ENCODE measurements at places on chromosomes 2 and 18. TPM values are rescaled to one million over a fixed set of nuclear protein-coding genes. Genes with fewer than 3 reads are reported as not detected.

GRCh38 chr2:179044500-179044899 lies 5.4 kb downstream of the CCDC141 start:
- no peaks in the 10 kb centered on the region for H3K36me3 ChIP-seq
- no peak overlapping the region for H3K4me3 ChIP-seq
- no peaks in the 10 kb centered on the region for H3K27me3 ChIP-seq
- DNase-seq, result no peak
- no peak overlapping the region for H3K27ac ChIP-seq

The INO80D gene
- 30.0 TPM for total RNA-seq

DNA sequence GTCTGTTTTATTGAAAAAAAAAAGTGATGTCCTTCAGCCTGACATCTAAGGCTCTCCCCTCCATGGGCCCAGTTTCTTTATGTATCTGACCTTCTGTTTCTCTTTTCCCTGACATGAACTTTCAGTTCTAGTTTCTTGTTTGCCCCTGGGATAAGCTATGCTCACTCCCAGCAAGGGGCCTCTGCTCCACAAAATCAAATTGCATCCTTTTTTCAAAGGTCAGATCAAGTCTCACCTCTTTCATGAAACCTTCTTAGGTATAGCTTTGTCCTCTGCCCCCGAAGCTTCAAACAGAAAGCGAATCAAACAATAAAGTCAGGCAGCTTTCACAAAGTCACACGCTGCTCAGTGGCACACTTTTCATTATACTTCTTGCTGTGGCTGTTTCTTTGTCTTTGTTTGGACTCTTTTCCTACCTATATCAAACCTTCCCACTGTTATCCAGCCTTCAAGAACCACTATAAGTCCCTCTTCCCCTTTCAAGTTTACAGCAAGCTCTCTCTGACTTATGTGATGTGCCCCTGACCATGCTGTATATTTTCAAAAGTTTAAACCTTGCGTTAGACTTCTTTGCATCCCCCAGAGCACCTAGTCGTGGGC lies 23.3 kb downstream of the MAP3K19 start:
- no peaks in the 10 kb centered on the region for H3K36me3 ChIP-seq
- H3K4me1 ChIP-seq, result no peaks in the 10 kb centered on the region
- H3K27ac ChIP-seq, result no peak overlapping the region
- DNase-seq, result no peak

The PLCL1 gene
- 3.9 TPM for total RNA-seq

DNA sequence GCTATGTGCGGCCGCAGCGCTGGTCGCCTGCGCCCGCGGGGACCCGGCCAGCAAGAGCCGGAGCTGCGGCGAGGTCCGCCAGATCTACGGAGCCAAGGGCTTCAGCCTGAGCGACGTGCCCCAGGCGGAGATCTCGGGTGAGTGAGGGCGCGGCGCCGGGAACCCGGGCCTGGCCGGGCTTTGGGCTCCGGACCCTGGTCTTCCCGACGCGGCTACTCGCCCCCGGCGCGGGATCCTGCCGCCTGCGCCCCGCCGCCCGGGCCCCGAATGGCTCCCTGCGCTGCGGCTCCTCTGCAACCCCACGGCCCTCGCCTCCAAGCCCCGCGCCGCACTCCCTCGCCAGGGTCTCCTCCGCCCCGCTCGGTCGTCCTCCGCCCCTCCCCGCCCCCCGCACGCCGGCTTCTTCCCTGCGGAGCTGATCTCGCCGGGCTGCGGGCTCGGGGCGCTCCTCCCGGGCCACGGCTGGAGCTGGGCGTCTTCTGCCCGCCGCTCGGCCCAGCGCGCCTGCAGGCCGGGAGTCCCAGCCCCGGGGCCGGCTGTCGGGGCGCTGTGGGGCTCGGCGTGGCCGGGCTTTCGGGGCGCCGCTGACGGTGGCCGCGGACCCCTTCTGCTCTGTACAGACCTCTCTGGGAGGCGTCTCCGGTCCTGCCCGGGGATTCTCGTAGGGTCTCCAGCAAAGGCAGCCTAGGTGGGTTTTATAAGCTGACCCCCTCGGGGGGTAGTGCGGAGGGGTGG lies 652 bp downstream of the GPC1 start:
- peaks cover 34% of the 10 kb centered on the region for H3K4me1 ChIP-seq
- H3K27ac ChIP-seq, result peak overlapping the region; percentile 61
- no peaks in the 10 kb centered on the region for H3K36me3 ChIP-seq
- peak; percentile 82 for DNase-seq
- H3K4me3 ChIP-seq, result peak overlapping the region; percentile 63

DNA sequence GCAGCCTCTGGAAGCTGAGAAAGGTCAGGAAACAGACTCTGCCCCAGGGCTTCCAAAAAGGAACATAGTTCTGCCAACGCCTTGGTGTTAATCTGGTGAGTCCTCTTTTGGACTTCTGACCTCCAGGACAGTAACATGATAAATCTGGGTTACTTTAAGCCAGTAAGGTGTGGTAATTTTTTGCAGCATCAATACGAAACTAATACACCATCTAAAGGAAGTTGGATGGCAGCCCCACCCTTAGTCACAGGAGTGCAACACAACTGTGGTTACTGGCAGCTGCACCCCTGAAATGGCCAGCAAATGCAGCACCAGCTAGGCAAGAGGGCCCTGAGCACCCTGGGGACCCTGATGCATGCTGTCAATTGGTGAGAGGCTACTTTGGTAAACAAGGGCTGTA lies 25.8 kb downstream of the CREG2 start:
- H3K36me3 ChIP-seq, result no peaks in the 10 kb centered on the region
- H3K4me3 ChIP-seq, result no peak overlapping the region
- H3K27ac ChIP-seq, result no peak overlapping the region
- H3K4me1 ChIP-seq, result peaks cover 7% of the 10 kb centered on the region

- no peak for DNase-seq
- H3K4me1 ChIP-seq, result peaks cover 24% of the 10 kb centered on the region
- no peaks in the 10 kb centered on the region for H3K27me3 ChIP-seq
- no peaks in the 10 kb centered on the region for H3K36me3 ChIP-seq
- H3K4me3 ChIP-seq, result no peak overlapping the region
Measured at GRCh38 chr18:76558881-76559667, 64.0 kb upstream of the ZNF516 start.

The TCF4 gene
- total RNA-seq, result 155 TPM

DNA sequence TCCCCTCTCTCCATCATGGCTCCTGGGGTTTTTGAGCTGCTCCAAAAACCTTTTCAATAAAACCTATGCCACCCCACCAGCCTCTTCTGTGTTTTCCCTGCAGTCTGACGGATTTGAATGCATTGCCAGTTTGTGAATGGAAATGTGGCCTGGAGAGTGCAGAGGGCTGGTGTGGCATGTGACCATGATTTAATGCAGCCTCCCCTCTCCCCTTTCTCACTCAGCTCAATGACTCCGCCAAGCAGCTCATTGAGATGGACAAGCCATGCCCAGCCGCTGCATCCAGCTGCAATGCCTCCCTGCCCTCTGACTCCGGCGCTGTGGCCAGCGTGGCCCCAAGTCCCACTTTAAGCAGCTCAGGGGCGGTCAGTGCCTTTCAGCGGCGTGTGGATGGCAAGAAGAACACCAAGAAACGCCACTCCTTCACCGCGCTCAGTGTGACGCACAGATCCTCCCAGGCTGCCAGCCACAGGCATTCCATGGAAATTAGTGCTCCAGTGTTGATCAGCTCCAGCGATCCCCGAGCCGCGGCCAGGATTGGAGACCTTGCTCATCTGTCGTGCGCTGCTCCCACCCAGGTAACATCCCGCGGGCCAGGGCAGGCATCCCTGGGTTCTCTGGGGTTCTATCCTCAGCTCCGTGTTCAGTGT lies 215.3 kb downstream of the SEPTIN10 start:
- no peak overlapping the region for H3K4me3 ChIP-seq
- H3K36me3 ChIP-seq, result no peaks in the 10 kb centered on the region
- no peaks in the 10 kb centered on the region for H3K4me1 ChIP-seq
- H3K27ac ChIP-seq, result no peak overlapping the region

The NTSR2 gene
- total RNA-seq, result not detected

DNA sequence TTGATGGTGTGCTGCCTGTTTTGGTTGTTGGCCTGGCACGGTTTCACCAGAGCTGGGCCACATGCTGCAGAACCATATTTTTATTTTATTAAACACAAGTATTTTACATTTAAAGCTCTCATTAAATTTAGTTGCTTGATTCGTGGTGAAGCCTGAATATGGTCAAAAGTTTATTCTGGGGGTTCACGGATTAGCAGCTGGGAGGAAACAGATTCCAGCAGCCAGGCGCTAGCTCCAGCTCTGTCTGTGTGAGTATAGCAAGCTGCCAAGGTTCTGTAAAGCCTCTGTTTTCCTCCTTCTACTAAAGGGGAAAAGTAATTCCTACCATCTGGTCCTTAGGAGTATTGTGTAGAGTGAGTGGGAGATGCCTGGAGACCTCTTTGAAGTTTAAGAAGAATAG lies 22.5 kb downstream of the GATA6 start:
- no peaks in the 10 kb centered on the region for H3K36me3 ChIP-seq
- H3K4me1 ChIP-seq, result peaks cover 81% of the 10 kb centered on the region
- DNase-seq, result no peak
- no peaks in the 10 kb centered on the region for H3K27me3 ChIP-seq
- H3K4me3 ChIP-seq, result no peak overlapping the region

DNA sequence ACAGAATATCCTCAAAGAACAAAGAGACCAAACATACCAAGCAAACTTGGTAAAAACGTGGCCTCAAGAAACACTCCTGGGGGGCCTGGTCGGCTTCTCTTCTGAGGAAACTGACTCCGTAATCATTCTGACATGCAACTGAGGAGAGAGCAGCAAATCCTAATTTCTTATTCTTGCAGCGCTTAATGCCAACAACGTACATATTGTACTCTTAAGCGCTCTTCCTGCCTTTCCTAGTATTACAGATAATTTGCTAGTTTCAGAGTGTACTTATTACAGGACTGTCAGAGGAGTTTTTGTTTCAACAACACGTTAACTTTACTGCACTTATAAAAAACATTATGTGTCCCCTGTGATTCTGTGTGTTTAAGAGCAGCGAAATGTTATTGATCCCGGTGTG lies 64.9 kb downstream of the ZNF521 start:
- peaks cover 2% of the 10 kb centered on the region for H3K4me1 ChIP-seq
- H3K27ac ChIP-seq, result no peak overlapping the region
- no peaks in the 10 kb centered on the region for H3K27me3 ChIP-seq
- H3K36me3 ChIP-seq, result no peaks in the 10 kb centered on the region
- no peak overlapping the region for H3K4me3 ChIP-seq
- DNase-seq, result no peak

DNA sequence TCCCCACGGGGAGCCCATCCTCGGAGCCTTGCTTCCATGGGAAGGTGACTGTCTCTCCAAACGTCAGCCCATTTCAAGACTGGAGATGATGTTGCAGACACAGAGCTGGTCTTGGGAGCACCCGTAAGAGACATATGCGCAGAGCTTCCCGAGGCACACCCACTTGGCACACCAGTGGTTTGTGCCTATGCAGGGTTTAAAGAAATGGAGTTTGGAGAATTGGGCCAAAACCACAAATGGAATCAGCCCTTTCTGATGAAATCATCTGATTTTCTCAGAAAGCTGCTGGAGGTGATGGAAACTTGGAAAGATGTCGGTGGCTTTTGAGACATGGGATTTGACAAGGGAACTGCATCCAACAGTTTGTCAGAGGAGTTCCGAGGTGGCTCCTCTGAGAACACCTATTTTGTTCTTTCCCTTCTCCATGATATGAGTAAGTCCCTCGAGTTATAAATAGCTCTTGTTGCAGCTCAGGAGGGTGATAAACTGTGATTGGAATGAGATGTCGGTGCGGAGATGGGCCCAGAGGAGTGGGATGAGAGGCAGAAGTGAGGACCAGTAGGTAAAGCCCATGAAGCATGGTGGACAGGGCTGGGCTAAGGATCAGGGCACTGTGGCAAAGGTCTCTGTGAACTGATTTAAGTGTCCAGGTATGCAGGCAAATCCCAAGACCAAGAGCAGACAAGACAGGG lies 225.7 kb downstream of the ACKR3 start:
- H3K4me3 ChIP-seq, result no peak overlapping the region
- H3K36me3 ChIP-seq, result no peaks in the 10 kb centered on the region
- no peaks in the 10 kb centered on the region for H3K4me1 ChIP-seq
- H3K27me3 ChIP-seq, result peaks cover 19% of the 10 kb centered on the region
- no peak for DNase-seq
- no peak overlapping the region for H3K27ac ChIP-seq

The ABCB11 gene
- total RNA-seq, result 0.30 TPM

DNA sequence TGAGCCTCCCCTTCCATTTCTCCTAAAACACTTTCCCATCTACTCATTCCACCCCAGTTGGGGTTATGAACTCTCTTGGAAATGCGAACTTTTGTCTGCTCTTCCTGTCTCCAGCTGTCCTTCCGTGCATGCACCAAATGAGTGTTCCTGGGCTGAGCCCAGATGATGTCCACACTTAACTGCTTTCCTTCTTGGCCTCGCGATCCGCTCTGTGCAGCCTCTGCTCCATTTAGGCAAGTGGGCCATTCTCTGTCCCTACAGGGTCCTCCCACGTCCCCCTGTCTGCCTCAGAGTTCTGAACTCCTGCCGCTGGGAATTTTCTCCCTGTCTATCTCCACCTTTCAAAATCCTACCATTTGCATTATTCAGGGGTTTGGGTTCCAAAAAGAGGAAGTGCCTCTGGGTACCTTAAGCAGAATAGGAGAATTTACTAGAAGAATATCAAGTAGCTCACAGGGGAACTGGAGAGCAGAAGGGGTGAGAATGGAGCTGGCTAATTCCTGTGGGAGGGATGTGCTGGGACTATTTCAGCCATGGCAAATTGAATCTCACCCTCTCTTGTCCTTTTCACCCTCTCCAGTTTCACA lies 4.7 kb upstream of the NCK2 start:
- H3K36me3 ChIP-seq, result no peaks in the 10 kb centered on the region
- no peak overlapping the region for H3K4me3 ChIP-seq
- DNase-seq, result no peak

DNA sequence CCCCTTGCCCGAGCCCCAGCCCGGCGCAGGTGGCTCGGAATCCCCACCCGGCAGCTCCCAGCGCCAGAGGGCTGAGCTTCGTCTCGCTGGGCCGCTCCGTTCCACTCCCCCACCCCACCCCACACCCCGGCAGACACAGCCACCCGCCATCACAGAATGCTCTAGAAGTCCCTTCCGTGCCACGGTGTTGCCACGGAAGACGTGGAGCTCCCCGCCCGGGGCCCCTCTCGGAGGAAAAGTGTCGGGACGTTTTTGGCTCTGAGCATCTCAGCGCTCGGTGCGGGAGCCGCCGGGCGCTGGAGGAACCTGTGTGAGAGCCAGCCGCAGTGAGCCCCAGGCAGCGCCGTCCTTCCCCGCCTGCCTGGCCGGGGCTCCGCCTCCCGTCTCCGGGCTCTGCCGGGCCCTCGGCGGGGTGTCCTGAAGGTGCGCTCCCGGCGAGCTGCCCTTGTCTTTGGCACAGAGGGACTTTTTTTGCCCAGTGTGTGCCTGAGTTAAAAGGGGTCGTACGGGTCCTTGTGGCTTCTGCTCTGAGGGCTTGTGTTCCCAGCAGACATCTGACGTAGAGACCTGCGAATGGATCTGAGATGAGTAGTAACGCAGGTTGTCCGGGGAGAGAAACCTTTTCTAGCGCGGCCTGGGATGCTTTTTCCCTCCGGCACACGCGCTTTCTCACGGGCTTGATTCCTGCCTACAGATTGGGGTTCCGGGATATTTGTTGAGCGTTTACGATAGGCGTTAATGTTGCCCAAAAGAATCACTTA lies 1.8 kb downstream of the ZCCHC2 start:
- DNase-seq, result peak; percentile 95
- peak overlapping the region; percentile 67 for H3K4me3 ChIP-seq
- peak overlapping the region; percentile 99 for H3K27ac ChIP-seq
- H3K4me1 ChIP-seq, result peaks cover 55% of the 10 kb centered on the region

GRCh38 chr18:43392168-43392567 lies 114.9 kb upstream of the SYT4 start:
- no peaks in the 10 kb centered on the region for H3K4me1 ChIP-seq
- no peaks in the 10 kb centered on the region for H3K27me3 ChIP-seq
- DNase-seq, result no peak
- H3K4me3 ChIP-seq, result no peak overlapping the region

The LAMA3 gene
- total RNA-seq, result 4.9 TPM

GRCh38 chr2:58039170-58039611 lies 7.4 kb upstream of the VRK2 start:
- H3K27ac ChIP-seq, result peak overlapping the region; percentile 71
- peaks cover 13% of the 10 kb centered on the region for H3K4me1 ChIP-seq
- no peaks in the 10 kb centered on the region for H3K27me3 ChIP-seq
- H3K36me3 ChIP-seq, result no peaks in the 10 kb centered on the region
- DNase-seq, result no peak

The ANKRD30BL gene
- 0.60 TPM for total RNA-seq

Measured in spleen (tissue), 13 donors.